Mucosa of descending colon (tissue), 3 donors: ENCODE measurements at places on chromosomes 3 and 15. TPM values are rescaled to one million over a fixed set of nuclear protein-coding genes. Genes with fewer than 3 reads are reported as not detected.

The SNAP23 gene
- 97.9 TPM for total RNA-seq

The SLC27A2 gene
- total RNA-seq = 14.8 TPM

The CHAC1 gene
- 0.69 TPM for total RNA-seq

The TERC gene
- not detected for total RNA-seq

The GOLGA6L10 gene
- 3.1 TPM for total RNA-seq

The GALNT15 gene
- 12.5 TPM for total RNA-seq

The SCAP gene
- 107 TPM for total RNA-seq

The RNF123 gene
- total RNA-seq = 51.0 TPM

The MYO5A gene
- total RNA-seq = 26.7 TPM

The ALDH1A3 gene
- total RNA-seq = 4.7 TPM

The TTC23 gene
- 19.6 TPM for total RNA-seq

The VEPH1 gene
- total RNA-seq = 1.5 TPM

The ARF4 gene
- 115 TPM for total RNA-seq

The PP2D1 gene
- not detected for total RNA-seq

The CLRN1 gene
- not detected for total RNA-seq

The NPAP1 gene
- total RNA-seq = not detected

The PCYT1A gene
- 65.2 TPM for total RNA-seq

The TLR9 gene
- total RNA-seq = 0.89 TPM

The MAP6D1 gene
- total RNA-seq = 0.55 TPM

The GATM gene
- 8.9 TPM for total RNA-seq

The HRG gene
- total RNA-seq = not detected

The BHLHE40 gene
- 42.9 TPM for total RNA-seq

The IL5RA gene
- 0.24 TPM for total RNA-seq

The HYAL3 gene
- total RNA-seq = 1.4 TPM

The DUOXA1 gene
- total RNA-seq = 1.6 TPM

The KLHL40 gene
- total RNA-seq = not detected

The NMNAT3 gene
- total RNA-seq = 10.7 TPM

The SPTSSB gene
- 1.9 TPM for total RNA-seq
